ENCODE measurements at places on chromosomes 11 and 22.

DNA sequence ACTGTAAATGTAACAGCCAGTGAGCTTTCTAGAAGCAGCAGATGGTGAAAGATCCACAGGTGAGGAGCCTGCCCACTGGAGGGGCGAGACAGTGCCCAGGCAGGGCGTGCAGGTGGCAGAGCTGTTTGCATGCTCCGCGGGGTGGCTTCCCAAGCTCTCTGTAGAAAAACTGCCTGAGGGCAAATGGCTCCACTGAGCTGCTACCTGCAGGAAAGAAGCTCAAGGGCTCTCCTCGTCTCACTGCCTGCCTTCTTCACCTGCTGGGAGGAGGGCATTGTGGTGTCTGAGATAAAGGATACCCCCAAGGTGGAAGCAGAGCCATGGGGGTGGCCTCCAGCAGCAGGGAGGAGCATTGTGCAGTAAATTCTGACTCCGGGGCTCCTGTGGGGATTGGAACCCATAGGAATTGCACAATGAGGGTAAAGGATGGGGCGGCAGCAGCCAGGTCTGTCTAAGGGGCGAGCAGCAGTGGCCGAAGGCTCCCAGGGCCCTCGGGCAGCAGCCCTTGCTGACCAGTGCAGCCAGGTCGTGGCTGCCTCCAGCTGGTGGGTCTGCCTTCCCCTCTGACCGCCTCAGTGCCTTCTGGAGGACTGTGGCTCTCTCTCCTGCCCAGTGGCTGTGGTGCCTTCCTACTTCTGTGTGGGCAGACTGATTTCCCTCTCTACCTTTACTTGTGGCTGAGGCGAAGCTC is 28.0 kb upstream of the CABP7 start:
- DNase-seq, result no peak

- DNase-seq, result peak; percentile 84
Measured at GRCh38 chr22:33380789-33381530, 322.8 kb upstream of the SYN3 start.

DNA sequence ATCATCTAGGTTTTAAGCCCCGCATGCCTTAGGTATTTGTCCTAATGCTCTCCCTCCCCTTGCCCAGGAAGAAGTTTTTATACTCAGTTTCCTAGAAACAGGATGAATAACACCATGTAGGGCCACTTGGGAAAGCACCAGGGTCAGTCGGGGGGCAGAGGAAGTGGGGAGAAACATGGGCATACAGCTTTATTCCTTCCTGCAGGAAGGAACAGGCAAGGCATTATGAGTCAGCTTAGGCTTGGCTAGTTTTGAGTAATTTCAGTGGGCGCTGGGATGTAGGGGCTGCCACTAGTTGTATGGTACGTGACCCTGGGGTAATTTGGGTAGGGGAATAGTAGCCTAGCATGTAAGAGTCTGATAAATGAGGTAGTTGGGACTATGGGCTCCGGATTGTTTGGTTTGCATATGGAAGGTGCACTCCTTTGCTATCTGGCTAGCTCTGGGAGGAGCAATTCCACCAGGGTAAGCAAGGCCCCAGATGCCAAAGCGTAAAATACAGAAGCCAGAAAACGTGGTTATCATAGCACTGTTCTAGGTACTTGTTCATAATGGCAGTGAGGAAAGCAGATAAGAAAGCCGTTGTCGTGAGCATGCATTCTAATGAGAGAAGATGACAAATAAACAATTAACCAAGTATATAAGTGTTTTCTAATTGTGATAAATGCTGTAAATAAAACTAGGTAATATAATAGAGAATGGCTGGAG is 24.8 kb downstream of the ACER3 start:
- DNase-seq, result no peak

- no peak for DNase-seq
Measured at GRCh38 chr11:119195680-119196079, 10.4 kb downstream of the NHERF4 start.

DNA sequence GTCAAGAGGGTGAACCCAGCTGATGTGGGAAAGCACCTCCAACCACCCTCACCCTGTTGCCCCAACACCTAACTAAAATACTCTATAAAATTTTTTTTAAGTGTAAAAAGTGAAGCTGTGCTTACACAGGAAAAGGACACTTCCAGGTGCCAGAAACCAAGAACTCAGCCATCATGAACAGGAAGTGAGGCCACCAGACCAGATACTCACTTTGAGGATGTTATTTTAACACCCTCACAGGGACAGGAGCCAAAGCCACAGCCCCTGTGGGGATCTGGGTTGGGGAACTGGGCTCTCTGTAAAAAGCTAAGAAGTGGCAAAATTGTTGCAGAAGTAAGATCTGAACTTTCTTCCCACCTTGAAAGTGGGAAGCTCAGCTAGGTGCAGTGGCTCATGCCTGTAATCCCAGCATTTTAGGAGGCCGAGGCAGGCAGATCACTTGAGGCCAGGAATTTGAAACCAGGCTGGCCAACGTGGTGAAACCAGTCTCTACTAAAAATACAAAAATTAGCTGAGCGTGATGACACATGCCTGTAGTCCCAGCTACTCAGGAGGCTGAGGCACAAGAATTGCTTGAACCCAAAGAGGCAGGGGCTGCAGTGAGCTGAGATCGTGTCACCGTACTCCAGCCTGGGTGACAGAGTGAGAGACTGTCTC is 3.8 kb downstream of the RSPH14 start:
- no peak for DNase-seq

DNA sequence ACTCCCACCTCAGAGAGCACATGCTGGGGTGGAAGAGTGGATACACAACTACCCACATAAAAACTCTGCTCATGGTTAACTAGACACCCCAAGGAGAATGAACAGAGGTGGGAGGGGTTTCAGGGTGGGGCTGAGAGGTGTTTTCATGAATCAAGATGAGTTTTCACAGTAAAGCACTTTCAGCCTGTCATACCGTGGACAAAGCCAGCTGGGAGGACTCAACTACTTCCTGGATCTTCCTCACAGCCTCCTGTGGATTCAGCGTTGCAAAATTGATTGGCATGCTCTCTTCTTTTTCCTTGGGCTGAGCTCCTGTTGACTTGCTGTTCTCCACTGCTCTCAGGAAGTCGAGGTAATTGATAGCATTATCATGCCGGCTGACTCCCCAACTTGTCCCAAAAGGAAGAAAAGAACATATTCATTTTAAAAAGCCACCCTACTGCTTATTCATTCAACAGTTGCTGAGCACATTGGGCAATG is 168.5 kb downstream of the MPPED1 start:
- no peak for DNase-seq

GRCh38 chr11:35811783-35812182 is 132.1 kb upstream of the LDLRAD3 start:
- no peak for DNase-seq

- DNase-seq, result no peak
Measured at GRCh38 chr22:26314656-26315055, 114.4 kb upstream of the ASPHD2 start.

DNA sequence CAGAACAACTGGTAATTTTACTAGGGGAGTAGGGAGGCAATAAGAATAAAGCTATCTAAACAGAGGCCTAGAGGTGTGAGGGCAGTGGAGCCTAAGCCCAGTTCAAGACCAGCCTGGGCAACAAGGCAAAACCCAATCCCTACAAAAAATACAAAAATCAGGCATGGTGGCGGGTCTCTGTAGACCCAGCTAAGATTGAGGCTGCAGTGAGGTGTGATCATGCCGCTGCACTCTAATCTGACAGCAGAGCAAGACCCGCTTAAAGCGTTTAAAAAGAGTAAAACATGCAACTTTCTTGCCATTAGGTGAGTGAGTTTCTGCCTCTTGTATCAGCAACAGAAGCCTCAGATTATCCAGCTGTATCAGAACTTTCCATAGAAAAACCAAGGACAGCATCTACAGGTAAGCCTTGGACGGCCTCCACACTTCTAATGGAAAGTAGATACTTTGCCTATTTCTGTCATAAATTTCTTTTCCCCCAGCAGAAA is 12.1 kb downstream of the TAF1D start:
- no peak for DNase-seq

DNA sequence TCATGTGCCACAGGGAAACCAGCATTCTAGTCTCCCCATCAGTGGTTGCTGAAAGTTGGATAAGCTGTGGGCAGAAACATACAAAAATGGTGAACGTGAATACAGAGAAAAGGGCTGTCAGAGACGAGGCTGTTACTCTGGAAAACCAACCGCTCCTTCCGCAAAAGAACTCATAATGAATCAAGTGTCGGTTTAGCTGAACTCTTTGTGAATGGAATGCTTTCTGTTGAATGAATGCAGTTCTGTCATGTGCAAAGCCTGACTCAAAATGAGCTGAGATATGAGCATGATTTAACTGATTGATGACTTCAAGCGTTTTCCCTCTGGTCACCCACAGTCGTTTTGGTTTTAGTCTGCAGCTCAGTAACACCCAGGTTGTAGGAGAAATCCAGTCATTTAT is 298.3 kb downstream of the ETS1 start:
- DNase-seq, result no peak

DNA sequence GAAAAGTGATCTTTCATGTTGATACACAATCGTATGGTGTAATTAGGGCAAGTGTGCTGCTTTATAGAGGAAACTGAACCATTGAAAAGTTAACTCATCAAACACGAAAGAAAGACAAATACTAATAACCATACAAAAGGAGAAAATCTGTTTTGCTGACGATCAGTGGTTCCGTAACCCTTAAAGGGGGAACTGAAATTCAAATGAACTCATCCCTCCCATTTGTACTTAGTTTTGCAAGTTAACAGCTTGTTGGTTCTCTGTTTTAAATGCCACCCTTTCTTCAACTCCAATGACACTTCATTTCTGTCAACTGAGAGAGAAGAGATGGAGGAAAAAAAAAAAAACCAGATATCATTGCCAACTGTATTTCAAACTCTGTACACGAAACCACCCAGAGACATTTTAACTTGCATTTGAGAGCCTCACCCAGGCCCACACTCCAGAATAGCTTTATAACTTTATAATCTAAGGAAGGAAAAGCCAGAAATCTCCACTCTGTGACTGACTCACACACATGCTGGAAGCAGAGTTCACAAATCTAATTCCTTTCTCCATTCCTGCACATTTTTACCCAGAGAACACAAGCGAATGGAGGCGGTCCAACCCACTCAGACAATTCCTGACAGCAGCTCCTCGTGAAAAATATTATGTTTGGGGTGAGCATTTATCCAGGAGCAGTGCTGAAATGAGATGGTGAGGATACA is 17.4 kb upstream of the CSNK2A3 start:
- DNase-seq, result no peak

GRCh38 chr11:46346886-46347636 is at the start of gene DGKZ:
TSS of gene DGKZ (plus strand) at chr11:46347463. CDS start at chr11:46347660, 197 bp downstream.
- DNase-seq, result peak; percentile 58

DNA sequence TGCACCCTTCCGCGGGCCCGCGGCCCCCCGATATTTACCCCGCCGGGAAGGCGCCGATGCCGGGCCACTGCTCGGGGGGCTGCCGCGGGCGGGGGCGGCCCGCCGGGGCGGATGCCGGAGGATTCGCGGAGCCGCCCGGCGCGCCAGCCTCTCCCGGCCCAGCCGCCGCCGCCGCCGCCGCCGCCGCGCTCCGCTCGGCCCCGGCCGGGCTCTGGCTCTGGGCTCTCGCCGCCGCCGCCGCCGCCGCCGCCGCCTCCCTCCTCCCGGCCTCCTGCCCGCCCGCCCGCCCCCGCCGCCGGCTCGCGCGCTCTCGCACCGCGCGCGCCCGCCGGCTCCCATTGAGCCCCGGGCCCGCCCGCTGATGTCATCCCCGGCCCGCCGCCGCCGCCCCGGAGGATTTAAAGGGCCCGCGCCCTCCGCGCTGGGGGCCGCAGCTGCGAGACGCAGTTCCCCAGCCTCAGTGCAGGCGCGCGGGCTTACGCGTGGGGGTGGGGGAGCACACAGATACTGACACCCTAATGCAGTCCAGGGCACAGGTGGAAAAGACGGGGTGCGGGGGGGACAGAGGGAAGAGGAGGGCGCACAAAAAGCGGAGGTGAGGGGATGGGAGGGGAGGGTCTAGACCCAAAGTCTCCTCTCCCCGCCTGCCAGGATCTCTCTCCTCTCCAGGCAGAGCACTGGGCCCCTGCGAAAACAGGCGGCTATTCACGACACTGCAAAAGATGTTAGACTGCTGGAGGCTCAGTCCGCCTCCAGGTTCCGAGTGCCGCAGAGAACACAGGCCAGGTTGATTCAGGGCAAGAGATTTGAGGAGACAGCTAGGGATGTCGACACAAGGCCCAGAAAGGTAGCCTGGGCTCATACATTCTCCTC is at the start of gene CSNK1E:
TSS of gene CSNK1E (minus strand) at position 312 of the 873 bp plus-strand sequence. CDS start 3,276 bp downstream, outside the sequence.
- DNase-seq, result no peak

GRCh38 chr11:129639300-129639699 is 176.3 kb upstream of the TMEM45B start:
- DNase-seq, result peak; percentile 77

GRCh38 chr22:33116841-33117547 is 58.8 kb upstream of the SYN3 start:
- DNase-seq, result no peak

GRCh38 chr22:32587449-32587848 is 112.8 kb downstream of the FBXO7 start:
- no peak for DNase-seq

Measured in fibroblast of skin of left biceps (primary cell).